ENCODE measurements at places on chromosomes 4 and X.
A peak's percentile ranks its signal among the peaks of the same experiment; 100 is the strongest.

- no peak for DNase-seq
Measured at GRCh38 chr4:108393890-108394472, 225.2 kb upstream of the LEF1 start.

DNA sequence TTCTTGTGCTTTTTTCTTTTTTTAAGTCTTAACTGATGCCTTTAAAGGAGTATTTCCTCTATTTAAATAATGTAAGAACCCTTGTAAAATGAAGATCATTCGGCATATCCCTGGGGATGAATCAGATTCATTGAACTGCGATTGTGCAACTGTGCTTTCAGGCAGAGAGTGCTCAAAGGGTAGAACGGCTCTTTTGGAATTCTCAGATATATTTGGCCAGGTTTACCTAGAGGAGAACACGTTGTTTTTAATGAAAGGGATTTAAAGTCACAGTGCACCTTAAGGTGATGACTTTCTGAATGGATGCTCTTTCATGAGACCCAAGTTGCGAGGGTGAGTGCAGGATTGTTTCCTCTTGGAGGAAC lies 51.6 kb upstream of the ELOVL6 start:
- no peak for DNase-seq

GRCh38 chrX:18890049-18890381 lies 93.9 kb downstream of the PHKA2 start:
- no peak for DNase-seq

DNA sequence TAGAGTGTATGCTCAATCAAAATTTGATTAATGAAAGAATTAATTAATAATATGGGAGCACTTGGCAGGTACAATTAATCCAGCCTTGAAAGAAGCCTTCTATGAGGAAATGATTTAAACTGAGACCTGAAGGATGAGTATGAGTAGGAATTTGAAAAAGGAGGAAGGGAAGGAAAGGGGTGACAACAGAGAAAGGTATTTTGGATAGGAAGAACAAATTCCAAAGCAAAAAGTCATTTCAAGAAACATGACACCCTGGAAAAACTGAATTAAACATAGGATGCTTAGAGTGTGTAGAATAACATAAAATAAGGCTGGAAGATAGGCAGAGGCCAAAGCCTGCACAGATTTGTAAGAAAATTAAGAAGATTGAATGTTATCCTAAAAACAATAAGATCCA lies 29.6 kb downstream of the PHOX2B start:
- no peak for DNase-seq

GRCh38 chr4:158814636-158815330 lies 46.0 kb downstream of the FNIP2 start:
- no peak for DNase-seq

GRCh38 chrX:44871114-44871645 lies 1.8 kb upstream of the KDM6A start:
- DNase-seq: no peak

- no peak for DNase-seq
Measured at GRCh38 chr4:10185518-10186227, 69.1 kb upstream of the WDR1 start.

GRCh38 chrX:110795645-110796406 lies at the start of gene CHRDL1:
Gene CHRDL1, minus strand, starts transcription at chrX:110795817. Its CDS starts 3,636 bp downstream, at chrX:110792181.
- no peak for DNase-seq

- no peak for DNase-seq
Measured at GRCh38 chr4:76607846-76608245, 172.8 kb downstream of the SHROOM3 start.

DNA sequence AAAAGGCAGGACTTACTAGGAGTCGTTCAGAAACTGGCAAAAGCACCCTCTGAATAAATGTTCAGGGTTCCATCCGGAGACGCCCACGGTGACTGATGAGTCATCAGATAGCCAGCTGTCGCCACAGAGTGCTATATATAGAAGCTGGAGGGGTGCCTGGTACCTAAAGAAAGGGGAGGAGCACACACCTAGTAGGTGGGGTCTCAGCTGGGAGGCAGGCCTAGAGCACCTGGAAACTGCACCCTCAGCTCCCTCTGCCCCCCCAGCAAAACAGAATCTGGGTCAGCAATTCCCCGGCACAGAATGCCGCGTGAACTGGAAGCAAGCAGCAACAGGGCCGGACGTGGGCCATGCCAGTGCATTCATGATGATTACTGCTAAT lies 242.0 kb downstream of the BCOR start:
- peak; percentile 82 for DNase-seq

- DNase-seq: no peak
Measured at GRCh38 chrX:130715299-130715698, 187.7 kb downstream of the ENOX2 start.

DNA sequence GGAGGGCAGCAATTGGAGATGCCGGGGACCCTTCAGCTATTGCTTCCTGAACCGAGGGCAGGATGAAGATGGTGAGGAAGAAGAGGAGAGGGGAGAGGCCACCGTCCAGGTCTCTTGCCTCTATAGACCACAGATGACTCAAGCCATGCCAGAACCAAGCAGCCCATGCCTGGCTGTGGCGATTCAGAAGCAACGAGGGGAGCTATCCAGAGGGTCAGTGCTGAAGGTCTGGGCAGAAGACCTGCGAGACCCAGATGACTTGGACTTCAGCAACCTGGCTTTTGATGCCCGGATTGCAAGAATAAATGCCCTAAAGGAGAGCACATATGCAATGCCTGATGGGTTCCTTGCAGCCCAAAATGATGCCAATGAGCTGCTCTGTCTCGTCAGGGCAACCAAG lies 70.2 kb upstream of the PRPS2 start:
- DNase-seq: no peak

GRCh38 chr4:155681886-155682285 lies 15.2 kb downstream of the GUCY1A1 start:
- no peak for DNase-seq

- DNase-seq: no peak
Measured at GRCh38 chr4:17367201-17367600, 144.7 kb downstream of the QDPR start.

DNA sequence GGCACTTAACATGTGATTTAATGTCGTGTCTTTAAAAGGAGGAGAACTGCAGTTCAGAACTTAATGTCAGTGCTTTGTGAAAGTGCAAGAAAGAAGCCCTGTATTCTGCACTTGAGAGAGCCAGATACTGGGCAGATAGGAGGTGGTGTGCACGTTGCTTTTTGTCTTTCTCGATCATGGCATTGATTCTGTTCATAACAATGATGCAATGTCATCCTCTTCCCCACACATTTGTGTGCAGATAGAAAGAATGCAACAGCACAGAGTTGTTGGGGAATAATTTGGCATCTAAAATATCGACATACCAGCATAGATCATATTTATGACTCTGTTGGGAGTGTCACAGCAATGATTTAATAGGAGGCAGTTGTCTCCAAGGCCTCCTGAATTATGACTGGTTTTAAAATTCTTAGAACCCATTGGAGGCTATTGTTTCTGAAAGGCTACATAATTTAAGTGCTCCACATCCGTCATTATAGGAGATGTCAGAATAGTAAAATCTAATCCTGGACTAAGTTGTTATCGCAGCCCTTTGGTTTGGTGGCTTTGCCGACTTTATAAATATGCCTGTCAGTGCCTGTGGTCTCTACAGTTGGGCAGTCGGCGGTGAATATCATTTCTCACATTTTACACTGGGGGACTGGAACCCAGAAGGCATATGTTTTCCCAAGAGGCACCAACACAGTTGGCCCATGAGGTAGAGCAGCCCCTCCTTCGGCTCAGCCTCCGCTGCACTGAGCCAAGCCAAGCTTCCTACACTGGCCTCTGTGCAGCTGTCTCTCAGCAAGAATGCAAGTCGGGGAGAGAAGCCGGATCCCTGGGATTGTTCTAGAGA lies 124.9 kb downstream of the PTTG2 start:
- DNase-seq: no peak

GRCh38 chr4:189443341-189443740 lies 497.3 kb upstream of the FRG1 start:
- no peak for DNase-seq

DNA sequence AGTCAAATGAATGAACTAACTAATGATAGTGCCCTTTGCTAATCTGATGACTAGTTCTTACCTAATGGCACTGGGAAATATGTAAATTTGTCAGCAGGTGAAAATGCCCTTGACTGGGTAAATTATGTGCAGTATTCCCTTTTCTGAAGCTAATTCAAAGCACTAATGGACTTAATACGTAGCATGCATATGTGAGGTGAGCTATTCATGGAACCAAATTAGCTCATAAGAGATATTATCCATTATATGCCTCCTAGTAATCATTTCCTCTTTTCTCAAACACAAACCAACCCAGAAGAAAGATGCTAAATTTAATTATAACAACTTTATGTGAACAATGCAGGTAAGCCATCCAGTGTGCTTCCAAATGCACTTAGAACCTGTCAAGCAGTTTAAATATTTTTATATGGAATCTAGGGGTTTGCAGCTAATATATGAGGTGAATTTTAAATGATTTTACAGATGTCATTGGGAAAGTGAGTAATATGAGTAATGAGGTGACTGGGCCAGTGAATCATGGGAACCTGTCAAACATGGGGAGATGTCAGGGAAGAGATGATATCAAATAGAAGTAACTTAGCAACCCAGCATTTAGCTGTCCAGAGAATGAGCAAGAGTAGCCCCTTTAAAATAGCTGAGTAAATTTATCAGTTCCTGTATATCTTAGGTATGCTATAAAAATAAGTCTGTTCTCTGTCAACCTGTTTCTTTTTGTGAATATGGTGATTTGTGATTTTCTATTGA lies 315.0 kb downstream of the AFF2 start:
- no peak for DNase-seq

- DNase-seq: no peak
Measured at GRCh38 chr4:53788621-53789020, 197.3 kb upstream of the LNX1 start.

DNA sequence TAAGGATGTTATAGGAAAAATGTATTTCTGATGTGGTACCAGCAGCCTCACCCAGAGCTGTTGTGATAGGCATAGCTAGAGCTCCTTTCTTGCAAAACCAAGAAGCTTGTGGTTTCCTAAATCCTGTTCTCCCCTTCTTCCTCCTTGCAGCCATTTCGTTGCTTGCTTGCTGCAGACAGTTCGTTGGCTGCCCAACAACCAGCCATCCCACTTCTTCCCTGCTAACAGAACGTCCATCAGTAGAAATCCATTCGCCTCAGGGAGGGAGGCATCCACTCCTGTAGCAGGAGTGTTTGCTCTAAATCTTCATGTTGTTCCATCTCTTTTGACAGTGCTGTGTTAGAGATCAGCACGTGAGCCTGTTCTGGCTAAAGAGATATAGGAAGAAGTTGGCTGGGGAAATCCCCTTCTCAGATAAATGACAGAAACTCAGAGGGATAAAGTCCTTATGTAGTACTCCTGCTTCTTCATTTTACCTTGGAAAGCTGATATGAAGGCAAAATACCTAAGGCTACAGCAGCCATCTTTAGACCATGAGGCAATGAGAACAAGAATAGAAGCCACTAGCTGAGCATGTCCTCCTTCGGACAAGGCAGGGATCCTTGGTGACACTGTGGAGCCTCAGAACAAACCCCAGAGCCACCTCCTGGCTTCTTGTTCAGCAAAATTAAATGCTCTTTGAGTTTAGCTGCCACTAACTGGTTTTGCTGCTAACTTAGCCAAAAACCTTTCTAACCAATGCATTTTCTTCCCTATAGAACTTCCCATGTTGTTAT lies 68.4 kb upstream of the RELL1 start:
- no peak for DNase-seq

- no peak for DNase-seq
Measured at GRCh38 chr4:167883266-167883665, 209.1 kb upstream of the ANXA10 start.

DNA sequence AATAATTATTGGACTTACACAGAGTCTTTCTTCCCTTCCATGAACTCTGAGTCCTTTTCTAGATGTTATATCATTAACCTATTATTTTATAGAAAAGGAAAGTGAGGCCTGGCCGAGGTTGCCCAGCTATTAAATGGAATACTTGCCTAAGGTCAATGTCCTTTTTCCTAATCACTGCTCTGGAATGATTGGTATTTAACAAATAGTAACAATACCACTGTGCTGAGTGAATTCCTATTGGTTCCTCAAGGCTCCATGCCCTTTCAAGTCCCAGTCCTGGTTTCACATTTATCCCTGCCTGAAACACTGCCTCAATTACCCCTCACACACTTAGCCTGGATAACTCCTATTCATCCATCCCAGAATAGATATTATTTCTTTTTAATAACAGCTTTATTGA lies 6.2 kb downstream of the TCEAL9 start:
- DNase-seq: no peak

GRCh38 chr4:178068136-178068535 lies 625.9 kb upstream of the AGA start:
- no peak for DNase-seq

GRCh38 chr4:84573385-84574068 lies 9.4 kb upstream of the CDS1 start:
- DNase-seq: no peak

- no peak for DNase-seq
Measured at GRCh38 chr4:85672959-85673358, 198.0 kb downstream of the ARHGAP24 start.

GRCh38 chrX:17078031-17078720 lies 131.7 kb downstream of the REPS2 start:
- DNase-seq: no peak

GRCh38 chrX:7485061-7485460 lies 337.1 kb upstream of the PUDP start:
- no peak for DNase-seq

DNA sequence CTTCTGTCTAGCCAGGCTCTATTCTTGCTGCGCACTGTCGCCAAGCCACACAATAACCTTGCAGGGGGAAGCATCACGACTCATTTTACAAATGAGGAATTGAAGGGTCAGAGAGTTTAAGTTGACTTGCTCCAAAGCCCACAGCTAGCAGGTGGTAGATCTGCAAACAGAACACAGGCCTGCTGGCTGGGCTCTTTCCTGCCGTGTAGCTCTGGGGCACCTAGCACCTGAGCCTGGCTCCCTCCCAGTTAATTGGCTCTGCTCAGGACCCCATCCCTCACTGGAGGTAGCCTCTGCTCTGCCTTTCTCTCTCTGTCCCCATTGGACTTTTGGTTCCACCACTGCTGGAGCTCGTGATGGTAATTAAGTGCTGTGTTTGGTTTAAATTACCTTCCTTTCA lies 98.5 kb downstream of the NSUN7 start:
- DNase-seq: no peak

- no peak for DNase-seq
Measured at GRCh38 chr4:88158038-88158488, 376 bp downstream of the ABCG2 start.

- DNase-seq: no peak
Measured at GRCh38 chrX:133380711-133381619, 34.3 kb downstream of the GPC4 start.

GRCh38 chrX:152960115-152960514 lies 33.8 kb downstream of the PNMA5 start:
- no peak for DNase-seq

GRCh38 chrX:20739038-20739745 lies 472.5 kb upstream of the RPS6KA3 start:
- DNase-seq: no peak

GRCh38 chr4:38598489-38598888 lies 65.5 kb upstream of the KLF3 start:
- DNase-seq: no peak

GRCh38 chrX:12770440-12770839 lies 20.8 kb upstream of the PRPS2 start:
- no peak for DNase-seq

GRCh38 chr4:111046811-111047210 lies 423.9 kb upstream of the PITX2 start:
- DNase-seq: no peak
